ENCODE measurements at places on chromosomes 2 and 18.

DNA sequence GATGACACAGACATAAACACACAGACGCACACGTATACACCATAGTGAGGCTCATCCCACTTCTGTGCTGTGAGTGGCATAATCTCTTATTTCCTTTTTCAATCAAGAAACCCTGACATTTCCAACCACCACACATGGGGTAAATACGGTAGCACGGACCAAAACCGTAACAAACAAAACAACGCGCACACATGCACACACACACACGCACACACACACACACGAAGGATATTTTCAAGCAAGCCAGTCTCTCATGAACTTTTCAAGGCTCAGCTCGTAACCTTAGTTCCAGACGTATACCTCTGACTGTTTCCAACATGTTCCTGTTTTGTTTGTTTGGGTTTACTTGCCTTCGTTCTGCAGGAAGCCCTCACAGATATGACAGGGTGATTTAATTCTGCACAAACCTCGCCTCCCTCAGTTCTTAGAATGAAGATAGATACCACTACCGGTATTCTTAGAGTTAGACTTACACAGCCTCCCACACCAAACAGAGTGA, 119.8 kb downstream of the BCL2 start:
- no peak for DNase-seq

DNA sequence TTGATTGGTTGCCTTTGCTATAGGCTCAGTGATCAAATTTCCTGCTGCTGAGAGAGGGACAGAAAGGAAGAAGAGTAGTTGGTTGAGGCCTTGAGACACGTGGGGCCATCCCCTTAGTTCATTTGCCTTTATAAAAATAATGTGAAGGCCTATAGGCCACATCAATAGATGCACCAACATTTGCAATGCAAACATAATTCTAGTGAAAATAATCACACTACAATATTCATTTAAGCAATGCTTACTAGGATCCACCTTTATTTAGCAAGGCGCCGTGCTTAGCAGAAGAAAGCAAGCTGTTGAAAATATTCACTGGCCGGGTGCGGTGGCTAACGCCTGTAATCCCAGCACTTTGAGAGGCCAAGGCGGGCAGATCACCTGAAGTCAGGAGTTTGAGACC, 105.3 kb upstream of the CXCR4 start:
- no peak for DNase-seq

GRCh38 chr18:10317864-10318690, 136.4 kb upstream of the APCDD1 start:
- DNase-seq = no peak

DNA sequence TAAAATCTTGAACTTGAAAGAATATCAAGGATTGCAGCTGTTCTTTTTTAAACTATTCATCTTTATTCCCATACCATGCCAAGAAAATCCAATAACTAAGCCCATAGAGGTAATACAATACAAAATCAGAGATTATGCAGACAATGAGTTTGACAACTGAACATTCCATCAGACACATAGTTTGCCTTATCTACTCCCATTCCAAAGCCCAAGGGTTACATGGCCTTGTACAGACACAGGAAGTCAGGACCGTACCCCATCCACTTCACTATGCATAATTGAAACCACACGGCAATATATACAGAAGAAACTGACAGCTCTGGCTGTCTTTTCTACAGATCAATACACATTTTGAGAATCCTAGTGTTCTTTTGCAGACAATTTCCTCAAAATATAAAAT, 181.3 kb downstream of the TMX3 start:
- DNase-seq = no peak

DNA sequence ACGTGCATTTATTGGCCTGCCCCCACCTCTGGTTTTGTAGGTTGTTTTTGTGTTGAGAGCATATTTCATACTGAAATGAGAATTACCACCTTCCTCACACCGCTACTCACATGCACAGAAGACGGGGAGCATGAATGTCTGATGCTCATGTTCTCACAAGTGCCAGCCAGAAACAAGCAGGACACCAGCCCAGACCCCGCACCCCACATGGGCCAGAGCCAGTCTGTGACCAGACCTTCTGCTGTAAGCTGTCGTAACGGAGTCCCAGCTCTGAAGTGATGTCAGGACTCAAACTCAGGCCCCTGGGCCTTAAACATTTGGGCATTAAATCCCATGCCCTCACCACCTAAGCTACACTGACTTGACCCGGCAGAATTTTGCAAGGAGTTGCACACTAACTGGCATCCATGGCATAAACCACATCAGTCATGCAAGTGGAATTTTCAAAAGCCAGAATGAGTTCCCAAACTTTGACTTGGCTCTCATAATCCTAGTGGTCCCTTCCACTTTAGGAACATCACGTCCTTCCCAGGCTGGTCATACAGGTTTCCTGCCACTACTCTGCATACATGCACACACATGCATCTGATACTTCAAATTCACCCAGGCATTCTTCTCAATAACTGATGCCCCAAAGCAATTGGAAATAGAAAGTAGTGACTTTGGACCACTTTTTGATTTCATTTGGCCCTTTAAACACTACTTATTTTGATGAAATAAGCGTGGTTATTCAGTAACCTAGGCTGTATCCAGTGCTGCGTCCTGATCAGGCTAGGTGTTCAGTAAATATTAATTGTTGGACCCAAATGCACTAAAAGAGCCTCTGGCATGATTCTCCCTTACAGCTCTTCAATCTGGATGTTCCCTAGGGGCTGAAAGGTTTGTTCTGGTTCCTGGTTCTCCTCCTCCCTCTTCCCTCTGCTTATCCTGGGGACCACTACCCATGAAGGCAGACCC, 223.1 kb upstream of the ID2 start:
- no peak for DNase-seq

DNA sequence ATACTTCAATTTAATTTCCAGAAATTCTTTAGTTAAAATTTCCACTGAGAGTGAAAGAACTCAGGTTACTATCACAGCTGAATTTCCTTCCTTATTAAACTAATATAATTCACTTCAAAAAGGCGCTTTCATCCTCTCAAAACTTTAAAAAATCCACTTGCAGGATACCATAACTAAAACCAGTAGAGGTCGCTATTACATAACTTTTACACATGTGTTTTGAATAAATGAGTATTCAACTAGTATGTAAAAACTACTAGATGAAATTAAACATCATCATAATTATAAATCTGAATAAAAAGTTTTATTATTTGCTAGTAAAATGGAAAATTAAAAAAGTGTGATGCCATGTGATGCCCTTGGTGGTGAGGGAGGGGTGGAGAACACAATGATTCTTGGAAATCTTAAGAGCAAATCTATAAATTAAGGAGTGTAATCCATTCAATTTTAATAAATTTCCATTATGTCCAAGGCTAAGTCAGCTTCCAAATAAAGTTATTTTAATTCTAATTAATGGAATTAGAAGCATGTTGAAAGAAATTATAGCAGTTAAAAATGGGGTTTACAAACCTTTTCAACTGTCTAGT, 61.4 kb downstream of the SOS1 start:
- no peak for DNase-seq

DNA sequence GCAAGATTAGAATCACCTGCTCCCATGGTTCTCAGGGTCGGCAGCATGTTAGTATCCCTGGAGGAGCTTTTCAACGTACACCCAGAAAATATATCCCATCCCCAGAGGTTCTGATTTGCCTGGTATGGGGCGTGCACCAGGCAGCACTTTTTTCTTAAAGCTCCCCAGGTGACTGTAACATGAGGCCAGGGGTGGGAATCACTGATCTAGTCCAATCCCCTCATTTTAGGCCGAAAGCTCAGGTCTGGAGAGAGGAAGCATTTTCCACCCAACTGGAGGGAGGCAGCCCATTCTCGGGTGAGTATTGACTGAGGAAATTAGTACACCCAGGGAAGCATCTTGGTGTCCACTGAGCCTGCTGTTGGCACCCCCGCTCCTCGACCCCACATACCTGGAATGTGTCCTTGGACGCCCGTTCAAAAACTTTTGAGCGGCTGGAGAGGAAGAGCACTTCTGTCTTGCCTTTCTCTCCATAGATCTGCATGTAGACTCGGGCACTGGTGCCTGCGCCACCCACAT, 94.3 kb downstream of the LOXHD1 start:
- no peak for DNase-seq

GRCh38 chr2:129296806-129297205, 682.7 kb upstream of the RAB6C start:
- peak; percentile 62 for DNase-seq

DNA sequence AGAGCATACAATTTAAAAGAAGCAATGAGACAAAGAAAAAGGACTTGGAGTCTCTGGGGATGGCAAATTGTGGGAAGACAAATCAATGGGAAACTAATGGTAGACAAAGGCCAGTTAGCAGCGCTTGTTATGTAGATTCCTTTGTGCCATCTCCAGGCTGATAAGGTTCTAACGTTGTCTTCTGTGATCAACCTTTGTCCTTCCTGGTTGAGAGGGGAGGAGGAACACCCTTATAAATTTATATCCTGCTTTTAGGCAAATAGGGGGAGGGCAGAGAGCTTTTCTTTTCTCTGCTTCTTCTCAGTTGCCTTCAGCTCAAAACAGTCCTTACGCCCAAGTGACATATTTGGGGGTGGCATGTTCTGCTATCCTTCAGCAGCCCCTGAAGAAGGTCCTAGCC, 89.8 kb downstream of the STPG4 start:
- DNase-seq = no peak

GRCh38 chr2:219525533-219526232, 11.4 kb downstream of the ASIC4 start:
- DNase-seq = no peak

GRCh38 chr2:168212866-168213265, 34.5 kb downstream of the STK39 start:
- DNase-seq = no peak

DNA sequence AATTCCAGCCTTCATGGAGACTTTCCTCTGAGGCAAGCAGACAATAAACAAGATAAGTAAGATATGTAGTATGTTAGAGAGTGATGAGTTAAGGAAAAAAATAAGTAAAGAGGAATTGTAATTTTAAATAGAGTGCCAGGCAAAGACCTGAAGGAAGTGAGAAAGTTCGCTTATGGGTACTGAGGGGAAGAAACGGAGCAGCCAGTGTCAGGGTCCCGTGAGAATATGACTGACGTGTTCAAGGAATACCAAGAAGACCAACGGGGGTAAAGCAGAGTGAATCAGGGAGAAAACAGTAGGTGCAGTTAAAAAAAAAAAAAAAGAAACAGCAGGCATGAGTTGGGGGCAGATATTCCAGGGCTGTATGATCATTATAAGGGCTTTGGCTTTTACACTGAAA, 45.1 kb downstream of the ARHGEF33 start:
- no peak for DNase-seq

DNA sequence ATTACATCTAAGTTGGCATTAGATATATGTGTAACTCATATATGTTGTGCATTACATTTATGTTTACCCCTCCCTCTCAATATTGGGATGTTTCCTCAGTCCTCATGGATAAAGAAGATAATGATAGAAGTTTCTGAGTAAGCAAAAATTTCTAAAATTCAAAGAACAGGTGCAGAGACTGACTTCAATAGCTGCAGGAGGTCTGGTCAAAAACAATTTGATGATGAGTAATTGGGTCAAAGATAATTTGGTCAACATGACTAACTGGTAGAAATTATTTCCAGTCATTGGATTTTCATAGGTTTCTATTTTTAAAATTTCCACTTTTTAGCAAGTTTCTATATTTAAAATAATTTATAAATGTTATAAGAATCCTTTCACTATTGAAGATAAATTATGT, 1130.9 kb upstream of the SLC39A10 start:
- no peak for DNase-seq

DNA sequence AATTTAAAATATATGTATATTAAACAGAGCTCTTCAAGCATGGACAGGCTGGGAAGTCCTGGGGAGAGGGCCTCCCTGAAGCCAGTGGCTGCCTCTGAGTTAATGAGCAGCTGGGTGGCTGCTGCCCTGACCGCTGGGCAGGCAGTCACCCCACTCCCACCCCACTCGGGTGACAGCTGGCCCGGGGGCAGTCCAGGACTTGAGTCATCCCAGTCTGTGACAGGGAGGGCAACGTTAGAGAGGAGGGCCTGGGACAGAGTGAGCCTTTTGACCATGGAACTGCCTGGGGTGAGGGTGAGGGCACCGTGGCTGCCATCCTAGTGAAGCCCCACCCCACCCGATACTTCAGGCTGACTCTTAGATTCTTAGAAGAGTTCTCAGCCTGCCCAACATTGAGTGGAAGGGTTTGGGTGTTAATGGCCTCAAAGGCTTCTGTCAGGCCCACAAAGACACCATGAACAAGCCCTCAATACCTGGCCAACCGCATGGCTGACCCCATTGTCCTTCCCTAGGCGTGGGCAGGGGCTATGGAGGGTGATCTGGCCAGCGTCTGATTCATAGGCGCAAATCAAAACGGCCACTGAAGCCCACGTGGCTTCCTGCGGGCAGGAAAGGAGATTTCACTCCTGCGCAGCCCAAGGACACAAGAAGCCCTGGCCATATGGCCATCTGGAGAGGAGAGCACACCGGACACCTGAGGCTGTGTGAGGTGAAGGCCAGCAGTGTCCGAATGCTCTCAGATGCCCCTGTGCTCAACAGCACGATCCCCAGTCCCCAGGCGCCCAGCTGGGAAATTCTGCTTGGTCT, 47.5 kb downstream of the MRPS5 start:
- DNase-seq = no peak

GRCh38 chr18:14978962-14979535, 231.1 kb downstream of the ANKRD30B start:
- no peak for DNase-seq

DNA sequence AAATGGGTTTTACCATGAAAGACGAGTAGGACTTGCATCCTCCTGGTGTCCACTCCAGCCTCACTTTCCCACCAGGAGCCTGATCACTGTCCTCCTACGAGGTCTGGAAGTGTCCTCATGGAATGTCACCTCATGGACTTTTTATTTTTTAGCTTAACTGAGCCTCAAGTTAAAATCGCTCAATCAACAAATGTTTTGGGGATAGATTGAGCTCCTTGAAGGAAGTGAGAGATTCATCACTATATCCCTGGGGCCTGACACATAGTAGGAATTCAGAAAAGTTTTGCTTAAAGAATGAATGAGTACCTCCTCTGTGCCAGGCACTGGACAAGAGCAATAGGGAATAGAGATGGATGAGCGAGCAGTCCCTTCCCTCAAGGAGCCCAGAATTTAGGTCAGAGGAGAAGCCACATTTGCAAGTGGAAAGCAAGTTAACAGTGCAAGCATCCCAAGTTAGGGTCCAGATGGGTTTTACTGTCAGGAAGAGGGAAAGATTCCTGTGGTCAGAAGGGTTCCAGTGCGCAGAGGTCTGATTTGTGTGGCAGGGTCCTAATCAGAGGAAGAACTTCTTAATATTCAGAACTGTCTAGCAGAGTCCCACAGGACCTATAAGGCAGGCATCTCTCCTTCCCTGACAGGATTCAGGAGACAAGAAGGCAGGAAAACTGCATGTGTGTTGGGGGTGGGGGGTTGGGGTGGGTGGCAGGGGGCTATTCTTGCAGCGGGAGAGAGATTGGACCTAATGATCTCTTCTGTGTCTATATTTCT, 67.0 kb downstream of the MYCN start:
- no peak for DNase-seq

- no peak for DNase-seq
These were observed 108.1 kb upstream of the SIX2 start for GRCh38 chr2:45117383-45117782.

- no peak for DNase-seq
These were observed 1.5 kb downstream of the IL1B start for GRCh38 chr2:112835061-112835501.

Data from femur (tissue), 1 donor.